ENCODE measurements at places on chromosomes 5 and 9.

- DNase-seq: no peak
These were observed 418.6 kb downstream of the TMEM38B start for GRCh38 chr9:106112935-106113334.

GRCh38 chr9:129653823-129654553 is 11.5 kb upstream of the PRRX2 start:
- no peak for DNase-seq

- no peak for DNase-seq
These were observed 883.5 kb upstream of the EDIL3 start for GRCh38 chr5:85268194-85268593.

- peak; percentile 34 for DNase-seq
These were observed 17.7 kb downstream of the STK10 start for GRCh38 chr5:172170251-172170701.

DNA sequence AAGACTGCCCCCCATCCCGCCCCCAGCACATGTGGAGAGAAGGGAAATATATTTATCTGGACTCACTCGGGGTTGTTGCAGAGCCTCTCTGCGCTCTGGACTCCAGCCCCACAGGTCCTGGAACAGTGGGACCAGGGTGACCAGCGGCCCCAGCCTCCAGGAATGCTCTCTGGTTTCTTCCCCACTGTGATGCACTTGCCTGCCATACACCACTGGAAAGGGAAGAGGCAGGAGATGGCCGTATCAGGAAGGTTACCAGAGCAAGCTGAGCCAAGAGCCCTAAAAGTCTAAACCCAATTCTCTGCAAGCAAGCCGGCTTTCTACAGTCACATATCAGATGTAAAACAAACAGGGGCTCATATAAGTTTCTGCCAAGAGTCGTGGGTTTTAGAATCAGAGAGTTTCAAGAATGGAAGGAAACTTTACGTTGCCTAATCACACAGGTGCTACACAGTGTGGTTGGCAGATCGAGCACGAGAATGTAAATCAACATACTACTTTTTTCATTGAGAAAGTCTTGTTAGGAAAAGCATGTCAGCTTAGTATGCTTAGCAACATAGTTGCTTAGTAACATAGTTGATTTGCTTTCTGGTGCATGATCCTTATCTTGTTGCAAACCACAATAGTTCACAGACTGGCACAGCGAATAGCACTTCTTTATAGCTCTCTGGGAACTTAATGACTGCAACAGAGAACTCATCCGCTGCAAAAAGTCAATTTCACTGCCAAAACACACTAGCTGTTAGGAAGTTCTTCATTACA is 201.2 kb downstream of the TARS1 start:
- DNase-seq: no peak

- no peak for DNase-seq
These were observed 324.4 kb downstream of the NDUFS4 start for GRCh38 chr5:53884844-53885243.

DNA sequence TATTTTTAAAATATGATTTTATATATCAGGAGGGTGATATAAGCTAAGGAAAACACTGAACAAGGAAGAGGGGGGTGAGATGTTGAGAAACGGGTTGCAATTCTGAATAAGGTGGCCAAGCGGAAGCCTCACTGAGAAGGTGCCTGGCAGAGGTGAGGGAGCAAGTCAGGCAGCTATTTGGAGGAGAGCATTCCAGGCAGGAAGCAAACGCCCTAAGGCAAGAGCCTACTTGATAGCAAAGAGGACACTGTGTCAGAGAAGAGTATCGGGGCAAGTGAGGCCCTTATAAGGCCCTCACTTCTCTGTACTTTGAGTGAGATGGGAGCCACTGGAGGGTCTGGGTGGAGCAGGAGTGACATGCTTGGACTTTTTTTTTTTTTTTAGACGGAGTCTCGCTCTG is 8.0 kb upstream of the CTNNA1 start:
- no peak for DNase-seq

DNA sequence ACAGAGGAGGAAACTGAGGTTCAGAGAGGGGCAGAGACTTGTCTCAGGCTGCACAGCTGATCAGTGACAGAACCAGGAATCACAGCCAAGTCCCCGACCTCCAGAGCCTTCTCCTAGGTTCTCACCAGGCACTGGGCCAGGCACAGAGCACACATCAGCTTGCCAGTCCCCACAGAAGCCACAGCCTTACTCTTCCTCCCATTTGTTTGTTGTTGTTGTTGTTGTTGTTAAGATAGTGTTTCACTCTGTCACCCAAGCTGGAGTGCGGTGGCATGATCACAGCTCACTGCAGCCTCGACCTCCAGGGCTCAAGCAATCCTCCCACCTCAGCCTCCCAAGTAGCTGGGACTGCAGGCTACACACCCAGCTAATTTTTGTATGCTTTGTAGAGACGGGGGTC is 41.4 kb downstream of the NAIF1 start:
- no peak for DNase-seq

GRCh38 chr5:54311176-54311677 is 854 bp upstream of the ARL15 start:
- no peak for DNase-seq

DNA sequence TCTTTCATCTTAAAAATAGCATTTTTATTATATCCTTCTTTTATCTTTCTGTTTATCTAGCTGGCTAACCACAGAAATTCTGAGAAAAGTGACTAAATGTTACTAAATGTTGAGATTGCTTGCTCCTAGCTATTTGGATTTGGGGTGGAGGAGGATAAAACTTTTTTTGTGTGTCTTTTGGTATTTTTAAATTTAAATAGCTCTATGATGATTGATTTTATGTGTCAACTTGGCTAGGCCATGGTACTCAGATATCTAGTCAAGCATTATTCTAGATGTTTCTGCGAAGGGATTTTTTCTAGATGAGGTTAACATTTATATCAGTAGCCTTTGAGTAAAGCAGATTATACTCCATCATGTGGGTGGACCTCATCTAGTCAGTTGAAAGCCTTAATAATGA is 75.0 kb downstream of the GCNT1 start:
- no peak for DNase-seq

GRCh38 chr9:3823842-3824475 is 298.2 kb upstream of the RFX3 start:
- no peak for DNase-seq

- DNase-seq: no peak
These were observed 465.3 kb upstream of the CLINT1 start for GRCh38 chr5:158324236-158324635.

DNA sequence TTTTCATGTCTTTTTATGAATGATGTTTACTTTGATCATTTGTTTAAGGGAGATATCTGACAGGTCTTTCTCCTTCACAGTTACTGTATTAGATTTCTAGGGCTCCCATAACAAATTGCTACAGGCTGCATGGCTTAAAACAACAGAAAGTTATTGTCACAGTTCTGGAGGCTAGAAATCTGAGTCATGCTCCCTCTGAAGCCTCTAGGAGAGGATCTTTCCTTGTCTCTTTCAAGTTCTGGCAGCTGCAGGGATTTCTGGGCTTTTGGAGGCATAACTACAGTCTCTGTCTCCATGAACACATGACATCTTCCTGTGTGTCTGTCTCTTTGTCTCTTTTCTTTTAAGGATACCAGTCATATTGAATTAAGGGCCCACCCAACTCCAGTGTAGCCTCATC is 557.3 kb upstream of the SEMA6A start:
- no peak for DNase-seq

- DNase-seq: no peak
These were observed 255.2 kb downstream of the ARHGAP26 start for GRCh38 chr5:143025376-143025775.

- no peak for DNase-seq
These were observed 77.0 kb downstream of the SEMA6A start for GRCh38 chr5:116497631-116498030.

GRCh38 chr5:14264605-14265316 is 121.6 kb downstream of the TRIO start:
- DNase-seq: peak; percentile 85

- DNase-seq: no peak
These were observed 583.5 kb downstream of the ZNF608 start for GRCh38 chr5:124162767-124163532.

DNA sequence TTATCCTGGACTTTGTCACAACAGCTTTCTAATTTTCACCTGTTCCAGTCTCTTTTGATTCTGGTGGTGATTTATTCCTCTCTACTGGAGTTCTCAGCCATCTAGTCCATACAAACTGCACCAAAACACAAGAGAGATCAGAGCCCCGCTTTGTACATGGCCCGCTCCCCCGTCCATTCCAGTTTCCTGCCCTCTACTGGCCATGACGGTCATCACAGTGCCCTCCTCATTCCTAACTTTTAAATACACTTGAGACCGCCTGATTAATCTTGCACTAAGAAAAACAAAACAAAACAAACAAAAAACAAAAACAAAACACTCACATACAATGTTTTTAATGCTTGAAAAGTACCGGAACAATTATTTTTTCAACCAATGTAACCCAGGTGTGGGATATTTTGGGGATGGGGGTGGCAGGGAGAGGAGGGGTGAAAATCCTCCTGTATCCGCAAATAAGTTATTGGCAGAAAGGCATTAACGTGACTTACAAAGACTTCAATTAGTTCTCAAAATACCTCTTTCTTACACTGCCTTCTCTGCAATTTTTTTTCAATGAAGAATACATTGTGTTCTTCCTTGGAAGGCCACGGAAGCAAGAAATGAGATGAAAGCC is 84.8 kb upstream of the PAM start:
- DNase-seq: peak; percentile 17

DNA sequence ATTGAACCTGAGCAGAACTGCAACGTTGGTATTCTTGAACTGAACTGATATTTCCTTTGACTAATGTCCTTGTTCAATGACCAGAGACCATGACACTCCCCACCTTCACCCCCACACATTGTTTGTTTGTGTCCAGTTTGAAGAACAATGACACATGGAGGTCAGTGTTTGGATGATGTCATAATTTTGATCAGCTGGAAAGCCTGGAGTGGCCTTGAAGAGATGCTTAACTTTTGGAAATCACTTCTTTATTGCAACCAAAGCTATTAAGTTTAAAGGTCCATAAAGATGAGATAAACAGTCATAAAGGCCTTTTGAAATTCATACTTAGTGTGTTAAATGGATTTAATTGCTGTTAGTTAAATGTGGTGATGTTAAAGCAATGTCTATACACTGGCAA is 92.7 kb downstream of the TMC1 start:
- DNase-seq: no peak

DNA sequence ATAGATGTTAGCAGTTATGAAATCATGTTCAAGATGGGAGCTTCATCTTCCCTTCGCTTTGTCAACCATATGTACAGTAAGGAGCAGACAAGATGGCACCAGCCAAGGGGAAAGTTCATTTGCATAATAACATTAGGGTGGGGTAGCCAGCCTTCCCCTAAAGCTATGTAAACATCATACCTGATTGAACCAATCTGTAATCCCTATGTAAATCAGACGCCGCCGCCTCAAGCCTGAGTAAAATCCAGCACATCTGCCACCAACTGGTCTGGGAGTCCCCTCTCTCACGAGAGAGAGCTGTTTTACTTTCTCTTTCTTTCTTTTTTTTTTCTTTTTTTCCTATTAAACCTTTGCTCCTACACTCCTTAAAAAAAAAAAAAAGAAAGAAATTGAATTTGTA is 30.8 kb upstream of the REEP2 start:
- DNase-seq: peak; percentile 73

DNA sequence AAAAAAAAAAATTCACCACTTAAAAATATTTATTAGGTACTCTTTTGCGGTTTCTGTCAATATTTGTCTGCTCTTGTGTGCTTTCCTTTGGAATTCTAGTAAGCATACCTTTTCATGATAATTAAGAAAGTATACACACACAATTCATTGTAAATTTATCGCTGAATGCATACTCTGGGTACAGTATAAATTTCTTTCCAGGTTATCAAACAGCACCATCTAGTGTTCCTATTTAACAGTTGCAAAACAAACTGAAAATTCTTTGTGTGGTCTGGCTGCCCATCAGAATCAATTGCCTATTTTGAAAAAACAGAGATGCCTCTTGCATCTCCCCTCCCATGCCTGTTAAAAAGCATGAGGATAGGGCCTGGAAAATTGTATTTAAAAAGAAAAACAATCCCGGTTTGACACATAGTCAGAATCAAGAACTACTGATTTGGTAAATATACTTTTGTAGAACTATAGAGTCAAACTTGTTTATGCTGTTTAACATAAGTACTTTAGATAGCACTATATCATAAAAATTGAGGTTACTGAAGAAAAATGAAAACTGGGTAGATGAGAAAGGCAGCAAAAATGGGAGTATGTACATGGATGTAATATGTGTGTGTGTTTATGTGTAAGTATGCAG is 16.2 kb downstream of the PGGT1B start:
- DNase-seq: no peak

GRCh38 chr5:136038635-136039034 is 9.8 kb downstream of the TGFBI start:
- DNase-seq: no peak

GRCh38 chr5:145591578-145591977 is 243.6 kb downstream of the PRELID2 start:
- no peak for DNase-seq

- DNase-seq: peak; percentile 42
These were observed 33.6 kb downstream of the ERMP1 start for GRCh38 chr9:5799314-5799713.

DNA sequence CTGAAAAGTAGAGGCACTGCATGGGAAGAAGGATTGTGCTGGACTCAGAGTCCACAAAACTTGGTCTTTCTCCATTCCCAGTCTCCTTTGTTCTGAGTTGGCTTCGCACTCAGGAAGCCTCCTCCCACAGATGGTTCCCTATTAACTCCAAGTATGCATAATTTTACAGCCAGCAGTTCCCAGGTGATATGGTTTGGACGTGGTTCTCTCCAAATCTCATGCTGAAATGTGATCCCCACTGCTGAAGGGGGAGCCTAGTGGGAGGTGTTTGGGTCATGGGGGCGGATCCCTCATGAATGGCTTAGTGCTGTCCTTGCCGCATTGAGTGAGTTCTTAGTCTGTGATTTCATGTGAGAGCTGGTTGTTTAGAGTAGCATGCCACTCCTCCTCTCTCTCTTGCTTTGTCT is 86.6 kb downstream of the FEM1C start:
- DNase-seq: no peak

GRCh38 chr5:171705036-171705435 is 80.6 kb upstream of the SMIM23 start:
- no peak for DNase-seq

GRCh38 chr9:93520523-93520922 is 55.9 kb upstream of the PHF2 start:
- no peak for DNase-seq

- DNase-seq: no peak
These were observed 41.7 kb downstream of the SEMA6A start for GRCh38 chr5:116532762-116533525.
